ENCODE measurements at places on chromosomes 13 and 19.

GRCh38 chr13:27973291-27973690 lies 4.2 kb upstream of the CDX2 start:
- DNase-seq = no peak

GRCh38 chr19:54427586-54427985 lies 12.3 kb downstream of the TTYH1 start:
- DNase-seq = no peak

DNA sequence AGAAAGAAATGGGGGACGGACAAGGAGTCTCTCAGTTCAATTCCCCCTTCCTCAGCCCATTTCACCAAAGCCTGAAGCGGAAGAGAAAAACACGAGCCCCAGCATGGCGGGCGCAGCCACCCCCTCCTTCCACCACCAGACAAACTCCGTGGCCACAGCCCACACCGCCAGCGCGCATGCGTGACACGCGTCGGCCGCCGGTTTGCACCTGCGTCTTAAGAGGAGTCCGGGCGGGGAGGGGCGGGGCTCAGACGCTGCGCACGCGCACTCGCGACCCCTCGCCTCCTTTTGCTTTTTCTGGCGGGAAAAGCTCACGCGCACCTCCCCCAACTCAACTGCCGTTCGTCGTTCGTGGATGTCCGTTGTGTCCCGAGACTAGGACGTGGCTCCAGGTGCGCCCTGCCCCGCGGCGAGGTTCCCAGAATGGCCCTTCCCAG lies at the start of gene KASH5:
Gene KASH5 (plus strand): TSS at position 314 of the 437 bp plus-strand sequence. CDS start 2,635 bp downstream, outside the sequence.
- DNase-seq = peak; percentile 75

- no peak for DNase-seq
Observed at GRCh38 chr19:11113140-11113708, 24.0 kb downstream of the LDLR start.

Measured in stimulated activated naive CD4-positive, alpha-beta T cell treated with Interleukin-2 at 50 U/mL for 16 hours (primary cell).